Suppressor macrophage treated with lipopolysaccharide for 4 hours (primary cell): ENCODE measurements at places on chromosomes 16 and 17.

GRCh38 chr17:45316434-45317110 lies at the start of gene MAP3K14:
Gene MAP3K14 (minus strand): TSS chr17:45317020. CDS start chr17:45290745, 26,275 bp downstream.
- DNase-seq, result peak; percentile 83

DNA sequence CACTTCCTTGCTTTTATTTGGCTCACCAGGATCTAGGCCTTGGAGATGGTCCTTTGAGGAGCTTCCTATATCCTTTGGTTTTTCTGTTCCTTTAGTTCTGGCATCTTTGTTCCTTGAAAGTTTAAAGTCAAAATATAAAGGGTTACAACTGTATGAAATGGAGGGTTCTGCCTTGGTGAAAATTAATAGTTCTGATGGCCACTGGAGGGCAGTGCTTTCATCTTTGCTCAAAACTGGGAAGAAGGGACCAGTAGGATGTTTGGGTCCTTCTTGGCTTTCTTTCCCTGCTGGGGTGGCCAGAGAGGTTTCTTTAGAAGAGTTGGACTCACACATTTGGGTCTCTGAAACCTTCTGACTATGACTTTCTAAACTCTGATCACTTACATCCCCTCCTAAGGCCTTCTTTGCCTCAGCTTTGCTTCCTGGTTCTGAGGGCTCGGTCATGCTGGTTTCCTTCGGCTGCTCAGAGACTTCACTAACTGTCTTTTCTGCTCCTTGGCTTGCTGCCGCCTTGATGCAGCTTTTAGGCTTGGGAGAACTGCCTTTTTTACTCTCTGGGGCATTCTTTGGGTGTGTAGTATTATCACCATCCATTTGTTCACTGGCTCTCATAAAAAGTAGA lies 10.9 kb upstream of the ITGA2B start:
- DNase-seq, result peak; percentile 21

DNA sequence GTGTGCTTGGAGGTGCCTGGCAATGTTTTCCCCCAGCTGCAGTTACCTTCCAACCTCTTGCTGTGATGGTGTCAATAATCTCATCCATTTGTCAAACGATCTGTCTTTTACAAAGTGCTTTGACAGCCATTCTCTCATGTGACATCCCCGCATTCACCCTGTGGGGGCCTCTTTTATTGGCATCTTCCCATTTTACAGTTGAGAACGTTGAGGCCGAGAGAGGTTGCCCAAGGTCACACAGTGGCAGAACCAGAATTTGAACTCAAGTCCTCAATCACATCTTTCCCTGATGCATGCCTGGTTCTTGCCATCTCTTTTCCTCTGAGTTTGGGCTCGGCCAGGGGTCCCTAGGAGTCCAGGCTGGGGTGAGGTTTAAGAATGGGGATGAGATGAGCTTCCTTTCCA lies 1.5 kb downstream of the TAOK2 start:
- DNase-seq, result no peak

- DNase-seq, result no peak
Measured at GRCh38 chr17:2631211-2631610, 37.8 kb downstream of the PAFAH1B1 start.

GRCh38 chr17:10368561-10368960 lies 4.2 kb downstream of the MYH13 start:
- DNase-seq, result no peak
